SJCRH30 (cell line): ENCODE measurements at places on chromosomes 12 and 14. TPM values are rescaled to one million over a fixed set of nuclear protein-coding genes. Genes with fewer than 3 reads are reported as not detected.

Gene LTBP2
- 0.61 and 0.84 TPM in 2 replicates for total RNA-seq

Gene DHRS2
- 0.84 and 0.99 TPM in 2 replicates for total RNA-seq

Gene HOXC12
- total RNA-seq, result not detected in 2 replicates

DNA sequence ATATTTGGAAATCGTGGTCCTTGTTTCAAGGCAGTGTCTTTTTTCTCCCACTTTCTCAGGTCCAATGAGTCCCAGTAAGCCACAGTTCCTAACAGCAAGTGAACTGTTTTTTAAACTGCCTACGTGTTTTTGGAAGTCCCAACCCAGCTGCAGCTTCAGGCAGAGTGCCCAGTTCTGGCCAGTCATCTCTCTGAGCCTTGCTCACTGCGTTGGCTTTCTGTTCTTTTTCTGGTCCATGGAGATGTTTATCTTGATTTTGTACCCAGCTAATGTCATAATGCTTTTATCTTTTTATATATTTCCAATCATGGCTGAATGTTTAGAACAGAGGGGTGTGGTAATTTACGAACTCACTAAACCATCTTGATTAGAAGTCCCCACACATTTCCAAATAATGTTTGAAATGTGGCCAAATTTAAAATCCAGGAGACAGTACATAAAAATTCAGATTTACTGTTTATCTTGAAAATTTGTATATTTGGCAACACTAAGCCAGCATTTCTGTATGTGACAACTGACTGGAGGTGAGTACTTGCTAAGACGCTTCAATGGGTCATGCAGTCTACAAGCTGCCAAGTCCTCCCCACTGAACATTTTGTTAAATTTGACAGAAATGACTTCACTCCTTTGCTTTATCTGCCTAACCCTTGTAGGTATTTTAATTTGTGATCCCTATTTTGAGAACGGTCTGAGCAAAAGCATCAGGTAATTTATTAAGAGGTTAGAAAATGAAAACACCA lies 46.1 kb upstream of the OTOGL start:
- DNase-seq, result no peak

GRCh38 chr12:6943722-6944380 lies at the start of the genes C12orf57 and RNU7-1:
Gene C12orf57, plus strand, starts transcription at chr12:6944022. Its CDS starts 100 bp downstream, at chr12:6944122.
Gene RNU7-1, plus strand, starts transcription at chr12:6943816.
- DNase-seq, result peak; percentile 95

DNA sequence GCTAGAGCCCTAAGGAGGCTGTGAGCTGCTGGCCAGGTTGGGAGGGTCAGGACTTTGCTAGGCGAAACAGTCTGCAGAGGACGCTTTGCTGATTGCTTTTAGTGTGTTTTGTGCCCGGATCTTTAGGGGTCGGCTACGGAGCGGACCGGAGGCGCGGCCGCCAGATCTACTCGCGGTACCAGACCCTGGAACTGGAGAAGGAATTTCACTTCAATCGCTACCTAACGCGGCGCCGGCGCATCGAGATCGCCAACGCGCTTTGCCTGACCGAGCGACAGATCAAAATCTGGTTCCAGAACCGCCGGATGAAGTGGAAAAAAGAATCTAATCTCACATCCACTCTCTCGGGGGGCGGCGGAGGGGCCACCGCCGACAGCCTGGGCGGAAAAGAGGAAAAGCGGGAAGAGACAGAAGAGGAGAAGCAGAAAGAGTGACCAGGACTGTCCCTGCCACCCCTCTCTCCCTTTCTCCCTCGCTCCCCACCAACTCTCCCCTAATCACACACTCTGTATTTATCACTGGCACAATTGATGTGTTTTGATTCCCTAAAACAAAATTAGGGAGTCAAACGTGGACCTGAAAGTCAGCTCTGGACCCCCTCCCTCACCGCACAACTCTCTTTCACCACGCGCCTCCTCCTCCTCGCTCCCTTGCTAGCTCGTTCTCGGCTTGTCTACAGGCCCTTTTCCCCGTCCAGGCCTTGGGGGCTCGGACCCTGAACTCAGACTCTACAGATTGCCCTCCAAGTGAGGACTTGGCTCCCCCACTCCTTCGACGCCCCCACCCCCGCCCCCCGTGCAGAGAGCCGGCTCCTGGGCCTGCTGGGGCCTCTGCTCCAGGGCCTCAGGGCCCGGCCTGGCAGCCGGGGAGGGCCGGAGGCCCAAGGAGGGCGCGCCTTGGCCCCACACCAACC lies 1.5 kb downstream of the HOXC6 start:
- DNase-seq, result no peak

- DNase-seq, result no peak
These were observed 235.5 kb upstream of the PDE3A start for GRCh38 chr12:20132818-20133217.

GRCh38 chr12:101729842-101730241 lies 9.4 kb downstream of the SYCP3 start:
- DNase-seq, result no peak

DNA sequence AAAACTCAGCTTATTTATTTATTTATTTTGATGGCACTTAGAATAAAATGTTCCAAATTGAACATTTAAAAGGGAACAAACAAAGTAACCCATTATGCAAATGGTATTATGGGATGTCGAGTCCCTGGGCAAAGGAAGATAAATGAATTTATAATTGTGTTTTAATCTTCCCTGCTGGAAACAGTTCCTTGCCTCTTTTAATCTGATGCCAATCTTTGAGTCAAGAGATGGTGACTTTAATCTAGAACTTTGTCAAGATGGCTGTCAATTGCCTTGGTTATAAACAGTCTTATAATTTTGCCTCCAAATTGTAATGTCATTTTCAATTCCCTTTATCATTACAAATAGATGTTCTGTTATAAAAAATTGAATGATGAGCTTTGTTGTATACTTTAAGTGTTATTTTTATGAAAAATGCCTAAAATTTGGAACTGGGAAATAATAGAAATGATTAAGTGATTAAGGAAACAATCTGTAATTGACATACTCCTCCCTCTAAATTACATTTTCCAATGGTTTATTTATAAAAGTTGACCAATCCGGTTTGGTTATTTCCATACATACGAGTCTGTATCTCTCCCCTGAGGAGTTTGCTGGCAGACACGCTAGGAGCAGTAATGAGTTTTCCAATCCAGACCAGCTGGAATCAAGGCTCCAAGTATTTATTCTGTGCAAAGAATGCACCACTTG lies 134.9 kb upstream of the FRMD6 start:
- no peak for DNase-seq

GRCh38 chr12:69698769-69699540 lies at the start of gene BEST3:
Gene BEST3, minus strand, starts transcription at chr12:69699303. Its CDS starts 1,505 bp downstream, at chr12:69697798.
- peak; percentile 6 for DNase-seq

DNA sequence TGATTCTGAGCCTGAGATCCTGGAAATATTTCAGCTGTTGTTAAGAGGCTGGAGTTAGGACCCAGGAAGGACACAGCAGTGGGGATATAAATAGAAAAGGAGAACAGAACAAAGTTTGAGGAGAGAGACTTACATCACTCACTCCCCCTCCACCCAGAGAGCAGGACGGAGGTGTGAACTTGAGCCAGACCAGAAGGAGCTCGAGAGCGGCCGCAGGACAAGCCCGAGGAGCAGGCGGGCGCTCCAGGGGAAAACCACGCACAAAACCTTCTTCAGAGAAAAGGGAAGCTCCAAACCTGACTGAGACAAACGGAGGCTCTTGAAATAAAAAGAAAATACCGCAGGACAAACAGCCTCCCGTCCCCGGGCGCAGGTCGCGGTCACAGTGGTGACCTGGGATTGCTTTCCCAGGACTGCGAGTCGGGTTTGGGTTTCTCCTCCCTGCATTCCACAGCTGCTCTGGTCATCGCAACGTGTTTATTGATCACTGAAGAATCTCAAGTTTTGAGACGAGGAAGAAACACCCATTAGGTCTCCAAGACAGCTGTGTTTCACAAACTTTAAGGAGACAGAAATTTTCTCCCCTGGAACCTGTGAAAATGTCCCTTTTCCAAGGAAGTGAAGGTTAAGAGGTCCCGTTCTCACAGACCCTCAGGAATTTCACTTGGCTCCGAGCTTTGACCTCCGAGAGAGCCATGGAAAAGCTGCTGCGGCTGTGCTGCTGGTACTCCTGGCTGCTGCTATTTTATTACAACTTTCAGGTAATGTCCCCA lies at the start of gene ADGRD1:
TSS of gene ADGRD1 (plus strand) at position 137 of the 773 bp plus-strand sequence. CDS start at position 696, 559 bp downstream.
- no peak for DNase-seq
